ENCODE measurements at places on chromosomes 12 and 14.

- DNase-seq: no peak
Measured at GRCh38 chr12:24697295-24697694, 251.6 kb downstream of the BCAT1 start.

DNA sequence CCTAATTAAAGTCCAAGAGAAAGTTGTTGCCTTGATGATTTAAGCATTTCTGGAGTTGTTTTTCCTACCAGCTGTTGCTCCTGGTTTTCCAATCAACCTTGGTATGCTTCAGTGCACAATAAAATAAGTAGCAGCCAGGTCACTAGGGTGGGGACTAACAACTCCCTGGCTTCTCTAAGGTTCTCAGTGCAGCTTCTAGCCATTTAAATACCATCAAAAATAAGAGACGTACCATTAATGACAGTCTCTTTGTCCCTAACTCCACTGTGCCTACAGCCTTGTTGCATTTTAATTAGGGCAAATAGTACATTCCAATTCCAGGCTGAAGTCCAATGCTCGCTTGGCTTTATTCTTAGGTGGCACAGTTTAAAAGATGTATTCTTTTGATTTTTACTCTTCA lies 11.8 kb downstream of the STON2 start:
- DNase-seq: no peak

- DNase-seq: no peak
Measured at GRCh38 chr12:129196927-129197326, 343.6 kb downstream of the GLT1D1 start.

DNA sequence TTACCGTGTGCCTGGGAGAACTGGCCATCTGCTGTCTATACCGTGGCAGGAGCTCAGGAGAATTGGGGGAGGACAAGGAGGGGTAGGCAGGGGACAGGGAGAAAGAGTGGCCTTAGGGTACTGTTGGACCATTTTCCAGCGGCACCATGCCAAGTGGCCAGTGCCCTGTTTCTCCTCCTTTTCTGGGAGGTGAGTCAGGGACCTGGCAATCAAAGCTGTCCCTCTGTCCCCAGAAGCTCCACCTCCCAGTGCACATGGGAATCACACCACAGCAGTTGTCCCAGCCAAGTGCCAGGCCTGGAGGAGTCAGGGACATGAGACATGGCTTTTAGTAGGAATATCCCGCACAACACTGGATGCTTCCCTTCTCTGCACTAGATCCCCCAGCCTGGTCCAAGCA lies 118.0 kb downstream of the GCH1 start:
- no peak for DNase-seq

GRCh38 chr12:108304633-108305032 lies 34.5 kb downstream of the CMKLR1 start:
- DNase-seq: no peak

DNA sequence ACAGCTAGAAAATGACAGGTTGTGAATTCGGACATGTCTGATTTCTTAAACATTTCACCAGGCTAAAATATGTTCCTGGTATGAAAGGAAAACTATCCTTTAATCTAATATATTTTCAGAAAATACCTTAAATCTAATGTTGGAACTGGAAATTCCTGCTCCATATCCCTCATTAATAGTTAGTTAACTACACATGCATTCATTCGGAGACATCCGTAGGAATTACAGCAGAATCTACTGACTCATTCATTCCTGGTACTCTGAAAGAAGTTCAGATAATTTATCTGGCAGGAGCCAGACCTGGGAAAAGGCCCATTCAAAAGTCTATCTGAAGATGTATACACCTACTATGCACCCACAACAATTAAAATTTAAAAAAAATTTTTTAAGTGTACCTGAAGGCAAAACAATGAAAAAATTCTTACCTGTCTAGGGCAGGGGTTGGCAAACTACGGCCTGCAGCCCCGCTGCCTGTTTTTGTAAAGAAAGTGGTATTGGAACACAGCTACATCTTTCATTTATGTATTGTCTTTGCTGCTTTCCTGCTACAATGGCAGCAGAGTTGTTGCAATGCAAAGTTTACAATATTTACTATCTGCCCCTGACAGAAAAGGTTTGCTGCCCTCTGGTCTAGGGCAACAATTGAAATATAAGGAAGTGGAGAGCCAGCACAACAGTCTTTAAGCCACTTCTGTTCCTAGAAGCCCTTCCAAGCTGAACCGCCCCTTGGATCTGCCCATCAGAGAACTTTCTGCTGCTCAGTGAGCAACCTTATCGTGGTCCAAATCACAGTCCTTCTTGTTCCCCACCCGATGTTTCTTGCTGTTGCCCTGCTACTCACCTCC lies 17.9 kb upstream of the NFYB start:
- peak; percentile 38 for DNase-seq

DNA sequence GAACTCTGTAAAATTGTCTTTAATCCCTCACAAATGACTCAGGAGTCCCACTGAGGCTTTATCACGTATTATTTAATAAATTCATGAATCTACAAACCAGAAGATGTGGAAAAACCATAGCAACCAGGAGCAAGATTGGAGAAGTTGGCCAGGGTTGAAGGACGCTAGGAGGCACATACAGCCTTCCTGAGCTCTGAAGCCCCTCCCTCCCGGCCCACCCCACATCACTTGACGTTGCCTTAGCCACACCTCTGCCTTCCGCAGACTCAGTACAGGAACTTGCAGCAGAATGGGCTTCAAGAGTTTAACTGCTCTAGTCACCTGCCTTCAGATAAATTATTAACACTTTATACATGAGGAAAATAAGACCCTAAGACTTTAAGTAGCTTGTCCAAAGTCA lies 33.9 kb downstream of the SLC35F4 start:
- DNase-seq: no peak

DNA sequence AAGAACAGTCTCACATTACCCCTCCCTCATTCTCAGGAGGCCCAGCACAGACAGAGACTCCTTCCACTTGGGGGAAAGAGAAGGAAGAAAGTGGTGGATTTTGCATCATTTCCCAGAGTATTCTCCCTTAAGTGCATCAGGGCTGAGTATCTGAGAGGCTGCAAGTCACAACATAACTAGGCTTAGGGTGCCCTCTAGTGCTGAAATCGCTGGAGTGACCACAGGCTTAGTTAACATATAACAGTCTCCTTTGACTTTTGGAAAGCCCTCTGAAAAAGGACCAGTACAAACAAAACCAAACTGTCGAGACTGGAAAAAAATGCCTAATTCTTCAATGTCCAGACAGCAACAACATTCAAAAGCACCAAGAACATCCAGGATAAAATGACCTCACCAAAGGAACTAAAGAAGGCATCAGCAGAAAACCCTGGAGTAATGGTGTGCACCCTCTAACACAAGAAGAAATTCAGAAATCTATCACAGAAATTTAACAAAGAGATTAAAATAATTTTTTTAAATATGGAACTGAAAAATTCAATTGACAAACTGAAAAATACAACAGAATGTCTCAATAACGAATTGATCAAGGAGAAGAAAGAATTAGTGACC lies 412.3 kb downstream of the RPS29 start:
- peak; percentile 54 for DNase-seq

DNA sequence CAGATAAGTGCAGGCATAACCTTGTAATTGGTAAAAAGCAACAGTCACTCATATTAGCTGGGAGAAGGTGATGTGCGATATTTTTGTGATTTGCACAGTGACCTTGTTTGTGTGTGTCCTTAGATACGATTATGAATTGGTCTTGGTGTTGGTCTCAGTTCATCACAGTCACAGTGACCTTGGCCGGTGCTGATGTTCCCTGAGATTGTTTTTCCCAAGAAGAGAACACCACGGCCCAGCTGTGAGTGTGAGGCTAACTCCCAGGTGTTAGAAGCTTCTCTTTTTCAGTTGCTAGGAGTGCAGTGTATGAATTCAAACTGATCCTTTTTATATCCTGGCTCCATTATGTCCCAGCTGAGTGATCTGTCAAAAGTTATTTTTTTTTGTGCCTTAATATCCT lies 46.2 kb downstream of the TRHDE start:
- no peak for DNase-seq

- no peak for DNase-seq
Measured at GRCh38 chr12:59708484-59708883, 112.7 kb downstream of the SLC16A7 start.

GRCh38 chr14:77485256-77485655 lies 13.4 kb downstream of the ISM2 start:
- no peak for DNase-seq

GRCh38 chr12:6462234-6462995 lies 8.1 kb downstream of the VAMP1 start:
- DNase-seq: no peak

DNA sequence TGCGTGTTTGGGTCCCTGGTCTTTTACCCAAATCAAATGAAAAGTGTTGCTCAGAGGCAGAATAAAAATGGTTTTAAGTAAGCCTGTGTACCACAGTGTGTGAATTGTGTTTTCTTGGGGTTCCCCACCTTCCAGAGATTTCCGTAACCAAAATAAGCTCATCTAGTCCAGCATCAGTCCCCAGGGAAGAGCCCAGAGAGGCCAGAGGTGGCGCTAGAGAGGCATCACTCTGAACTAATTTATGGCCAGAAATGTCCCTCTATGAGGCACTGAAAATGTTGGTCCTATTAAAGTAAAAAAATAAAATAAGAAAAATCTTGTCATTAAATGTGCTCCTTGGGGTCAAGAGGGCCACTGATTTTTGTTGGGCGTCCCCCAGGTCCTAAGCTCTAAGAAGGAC lies 24.9 kb upstream of the PRKAB1 start:
- no peak for DNase-seq

- DNase-seq: peak; percentile 90
Measured at GRCh38 chr12:14691560-14691959, 4.8 kb downstream of the GUCY2C start.

- DNase-seq: no peak
Measured at GRCh38 chr12:106498056-106498455, 84.7 kb upstream of the RFX4 start.

- DNase-seq: no peak
Measured at GRCh38 chr12:51508285-51508684, 82.7 kb upstream of the SCN8A start.

- DNase-seq: peak; percentile 23
Measured at GRCh38 chr14:98953551-98954348, 318.2 kb downstream of the BCL11B start.

DNA sequence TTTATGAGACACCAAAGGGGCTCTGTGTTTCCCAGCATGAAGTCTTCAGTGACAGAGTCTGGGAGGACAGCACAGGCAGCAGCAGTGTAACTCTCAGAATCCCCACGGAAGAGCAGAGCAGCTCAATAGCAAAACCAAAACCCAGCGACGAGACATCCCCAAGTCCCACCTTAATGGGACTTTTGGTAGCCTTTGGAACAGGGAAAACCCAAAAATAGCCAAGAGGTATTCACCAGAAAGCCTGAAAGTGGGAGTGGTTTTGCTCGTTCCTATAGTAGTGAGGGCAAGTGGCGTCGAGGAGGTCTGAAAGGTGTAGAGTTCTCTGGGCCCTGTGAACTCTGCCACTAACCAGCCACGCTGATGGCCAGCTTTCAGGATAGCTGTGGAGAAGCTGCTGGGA lies 174.6 kb downstream of the ETV6 start:
- DNase-seq: no peak

GRCh38 chr14:31933716-31934115 lies 143.4 kb upstream of the ARHGAP5 start:
- no peak for DNase-seq

DNA sequence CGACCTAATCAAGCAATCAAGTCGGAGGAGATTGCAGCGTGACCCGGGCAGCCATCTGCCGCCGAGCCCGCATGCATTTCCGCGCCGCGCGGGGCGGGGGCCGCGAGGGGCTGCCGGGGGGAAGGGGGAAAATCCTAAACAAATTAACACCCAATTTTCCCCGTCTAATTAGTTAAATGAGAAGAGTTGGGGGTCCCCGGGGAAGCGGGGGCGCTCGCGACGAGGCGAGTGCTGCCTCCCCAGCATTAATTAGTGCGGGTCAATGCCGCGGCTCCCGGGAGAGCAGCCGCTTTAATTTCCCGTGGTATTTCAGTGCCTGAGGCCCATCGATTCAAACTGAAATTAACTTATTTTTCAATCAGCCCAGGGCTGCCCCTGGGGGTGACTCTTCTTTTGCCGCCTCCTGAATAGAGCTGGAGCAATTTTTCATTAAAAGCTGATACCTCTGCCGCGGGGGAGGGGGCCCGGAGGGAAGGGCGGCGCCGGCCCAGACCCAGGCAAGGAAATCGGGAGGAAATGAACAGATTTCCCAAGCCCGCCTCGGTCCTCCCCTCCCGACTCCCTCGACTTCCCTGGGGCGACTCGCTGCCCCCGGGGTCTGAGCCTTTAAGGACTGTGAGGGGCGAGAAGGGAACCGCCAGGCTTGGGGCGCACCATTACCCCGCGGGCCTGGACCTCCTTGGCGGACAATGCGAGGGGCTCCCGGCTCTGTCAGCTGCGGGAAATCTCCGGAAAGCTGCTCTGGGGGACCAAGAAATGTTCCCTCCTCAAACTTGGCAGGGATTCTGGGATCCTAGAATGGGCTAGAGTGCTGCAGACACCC lies 18.9 kb downstream of the VSX2 start:
- DNase-seq: no peak

DNA sequence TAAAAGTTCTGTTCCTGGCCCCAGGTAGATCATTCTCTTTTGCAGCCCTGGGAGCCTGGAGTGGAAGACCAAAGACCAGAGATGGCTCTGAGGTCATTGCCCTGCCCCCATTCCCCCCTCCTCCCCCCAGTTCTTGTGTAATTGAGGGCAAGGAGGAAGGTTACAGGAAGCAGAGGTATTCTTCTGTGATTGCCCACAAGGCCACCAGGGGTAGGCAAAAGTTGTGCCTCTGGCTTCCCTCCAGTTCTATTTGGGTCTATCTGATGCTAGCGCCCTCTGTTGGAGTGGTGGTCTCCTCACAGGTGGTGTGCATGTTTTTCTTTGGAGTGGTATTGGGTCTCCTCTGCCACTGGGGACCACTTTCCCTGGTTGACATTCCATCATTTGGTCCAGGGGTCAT lies 41.2 kb upstream of the CRY1 start:
- DNase-seq: peak; percentile 39

- DNase-seq: no peak
Measured at GRCh38 chr14:60165547-60165876, 314 bp upstream of the DHRS7 start.

- peak; percentile 15 for DNase-seq
Measured at GRCh38 chr14:31449971-31450610, 7.2 kb downstream of the DTD2 start.

DNA sequence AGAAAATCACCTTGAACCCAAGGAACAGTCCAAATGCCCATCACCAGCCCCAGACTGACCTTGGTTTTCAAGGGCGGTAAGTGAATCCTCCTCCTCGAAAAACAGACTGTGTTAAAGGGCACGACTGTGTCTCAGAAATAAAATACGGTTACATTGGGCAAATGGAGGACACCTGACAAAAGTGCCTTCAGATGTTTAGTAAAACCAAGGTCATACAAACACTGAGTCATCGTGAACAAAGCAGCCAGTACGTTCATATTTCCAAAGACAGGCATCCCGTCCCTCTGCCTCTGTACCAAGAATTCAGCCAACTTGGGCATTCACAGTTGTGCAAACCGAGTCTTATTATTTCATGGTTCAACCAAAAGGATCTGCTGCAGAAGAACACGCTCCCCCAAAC lies 25.9 kb downstream of the FOXN3 start:
- DNase-seq: no peak

- no peak for DNase-seq
Measured at GRCh38 chr12:185576-185955, 28.4 kb downstream of the SLC6A12 start.

GRCh38 chr12:86719381-86719780 lies 463.2 kb upstream of the MGAT4C start:
- DNase-seq: no peak
